ENCODE measurements at places on chromosomes 12 and 14.

DNA sequence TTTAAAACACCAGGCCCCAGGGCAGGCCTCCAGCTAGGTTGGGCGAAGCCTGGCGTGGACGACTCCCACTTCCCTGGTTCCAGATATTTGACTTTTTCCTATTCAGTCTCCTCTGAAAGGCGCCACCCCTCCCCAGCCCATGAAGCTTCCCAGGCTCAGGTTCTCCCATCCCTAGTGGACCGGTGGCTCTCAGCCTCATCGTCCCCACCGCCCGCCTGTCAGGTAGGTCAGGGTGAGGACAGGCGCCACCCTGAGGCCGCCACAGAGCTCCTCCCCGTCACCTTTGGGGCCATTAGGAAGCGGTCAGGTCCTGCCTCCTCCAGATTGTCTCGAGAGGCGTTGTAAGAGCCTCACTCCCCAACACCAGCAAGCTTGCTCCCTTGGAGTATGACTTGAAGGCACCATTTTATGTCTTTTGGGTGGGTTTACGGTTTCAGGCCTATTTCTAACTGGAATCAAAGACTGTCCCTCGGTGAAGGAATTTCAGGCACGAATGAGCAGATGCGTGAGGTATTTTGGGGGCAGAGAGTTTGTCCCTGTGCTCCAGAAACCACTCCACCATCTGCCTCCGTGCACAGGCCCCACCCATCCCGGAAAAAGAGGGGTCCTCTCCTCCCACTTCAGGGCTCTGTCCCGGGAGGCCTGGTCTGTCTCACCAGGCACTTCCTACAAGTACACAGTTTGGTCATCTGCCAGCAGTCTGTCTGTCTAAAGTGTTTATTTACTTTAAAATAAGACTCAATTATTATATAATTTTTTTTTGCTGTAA is 55.6 kb downstream of the TSPAN9 start:
- no peak for DNase-seq

DNA sequence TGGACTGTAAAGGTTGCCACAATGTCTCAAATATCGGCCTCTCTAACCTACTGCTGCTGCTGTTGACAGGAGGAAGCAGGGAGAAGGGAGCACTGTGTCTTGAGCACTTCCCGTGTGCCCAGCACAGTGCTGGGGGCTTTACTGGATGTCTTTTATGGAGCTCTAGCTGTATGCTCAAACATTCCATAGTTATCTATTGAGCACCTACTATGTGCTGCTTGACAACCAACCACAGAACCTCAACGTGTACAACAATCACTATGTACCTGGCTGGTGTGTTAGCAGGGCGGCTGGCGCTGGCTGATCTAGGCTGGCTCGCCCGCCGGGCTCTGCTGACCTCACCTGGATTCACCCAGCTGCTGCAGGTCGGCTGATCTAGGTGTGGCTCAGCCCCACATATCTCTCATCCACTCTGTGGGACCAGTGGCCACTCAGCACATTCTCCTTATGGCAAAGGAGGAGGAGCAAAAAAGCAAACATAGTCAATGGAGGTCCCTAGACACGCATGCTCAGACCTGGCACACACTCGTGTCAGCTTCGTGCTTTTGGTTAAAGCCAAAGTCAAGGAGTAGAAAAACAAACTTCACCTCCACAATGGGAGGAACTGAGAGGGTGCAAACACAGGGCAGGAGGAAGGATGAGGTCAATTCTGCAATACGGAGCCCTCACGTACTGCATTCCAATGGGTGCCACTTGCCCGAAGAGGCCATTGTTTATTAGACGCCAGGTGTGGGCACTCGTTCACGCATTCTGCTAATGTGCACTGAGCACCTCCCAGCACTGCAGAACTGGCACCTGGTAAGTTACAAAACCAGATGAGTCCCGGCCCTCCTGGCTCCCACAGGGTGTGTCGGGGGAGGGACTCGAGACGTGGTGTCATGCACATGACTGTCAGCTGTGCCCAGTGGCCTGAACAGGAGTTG is 147.2 kb downstream of the SCARB1 start:
- DNase-seq: no peak

DNA sequence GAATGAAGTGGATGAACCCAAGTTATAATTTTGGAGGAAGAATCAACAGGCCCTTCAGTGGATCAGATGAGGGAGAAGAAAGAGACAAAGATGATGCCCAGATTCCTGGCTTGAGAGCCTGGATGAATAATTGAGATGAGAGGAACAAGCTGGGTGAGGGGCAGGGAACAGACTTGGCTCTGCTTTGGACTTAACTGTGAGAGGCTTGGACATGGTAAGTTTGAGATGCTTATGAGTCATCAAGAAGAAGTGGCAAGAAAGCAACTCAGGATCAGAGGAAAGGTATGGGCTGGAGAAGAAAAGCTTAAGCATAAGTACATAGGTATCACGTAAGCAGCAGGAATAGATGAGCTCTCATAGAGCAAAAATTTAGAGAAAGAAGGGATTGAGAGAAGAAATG is 55.3 kb downstream of the FIGNL2 start:
- DNase-seq: no peak

- DNase-seq: no peak
Observed at GRCh38 chr14:24381363-24382063, 13.5 kb downstream of the NFATC4 start.

DNA sequence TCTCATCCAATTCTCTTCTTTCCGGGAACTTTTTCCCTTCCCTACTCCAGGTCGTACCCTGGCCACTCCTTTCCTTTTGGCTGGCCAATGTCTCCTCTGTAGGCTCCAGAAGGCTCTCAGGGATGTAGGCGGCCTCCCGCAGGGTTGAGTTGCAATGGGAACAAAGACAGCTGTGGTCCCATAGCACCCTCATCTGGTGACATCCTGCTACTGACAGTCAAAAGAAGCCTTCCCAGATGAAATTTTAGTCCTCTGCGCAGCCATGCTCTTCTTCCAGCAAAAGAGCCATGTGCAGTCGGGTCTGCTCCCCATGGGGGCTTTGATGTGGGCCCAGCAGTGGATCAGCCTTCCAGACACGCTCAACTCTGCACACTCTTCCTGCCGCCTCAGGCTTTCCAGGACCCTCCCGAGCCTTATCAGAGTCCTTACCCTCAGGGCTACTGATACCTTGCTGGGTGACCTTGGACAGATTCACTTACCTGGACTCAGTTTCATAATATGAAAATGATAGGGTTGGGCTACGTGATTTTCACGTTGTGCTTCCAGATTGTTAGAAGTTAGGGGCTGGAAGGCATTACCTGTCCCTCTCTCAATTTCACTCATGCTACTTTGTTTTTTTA is 5.5 kb upstream of the CELA1 start:
- DNase-seq: peak; percentile 51

DNA sequence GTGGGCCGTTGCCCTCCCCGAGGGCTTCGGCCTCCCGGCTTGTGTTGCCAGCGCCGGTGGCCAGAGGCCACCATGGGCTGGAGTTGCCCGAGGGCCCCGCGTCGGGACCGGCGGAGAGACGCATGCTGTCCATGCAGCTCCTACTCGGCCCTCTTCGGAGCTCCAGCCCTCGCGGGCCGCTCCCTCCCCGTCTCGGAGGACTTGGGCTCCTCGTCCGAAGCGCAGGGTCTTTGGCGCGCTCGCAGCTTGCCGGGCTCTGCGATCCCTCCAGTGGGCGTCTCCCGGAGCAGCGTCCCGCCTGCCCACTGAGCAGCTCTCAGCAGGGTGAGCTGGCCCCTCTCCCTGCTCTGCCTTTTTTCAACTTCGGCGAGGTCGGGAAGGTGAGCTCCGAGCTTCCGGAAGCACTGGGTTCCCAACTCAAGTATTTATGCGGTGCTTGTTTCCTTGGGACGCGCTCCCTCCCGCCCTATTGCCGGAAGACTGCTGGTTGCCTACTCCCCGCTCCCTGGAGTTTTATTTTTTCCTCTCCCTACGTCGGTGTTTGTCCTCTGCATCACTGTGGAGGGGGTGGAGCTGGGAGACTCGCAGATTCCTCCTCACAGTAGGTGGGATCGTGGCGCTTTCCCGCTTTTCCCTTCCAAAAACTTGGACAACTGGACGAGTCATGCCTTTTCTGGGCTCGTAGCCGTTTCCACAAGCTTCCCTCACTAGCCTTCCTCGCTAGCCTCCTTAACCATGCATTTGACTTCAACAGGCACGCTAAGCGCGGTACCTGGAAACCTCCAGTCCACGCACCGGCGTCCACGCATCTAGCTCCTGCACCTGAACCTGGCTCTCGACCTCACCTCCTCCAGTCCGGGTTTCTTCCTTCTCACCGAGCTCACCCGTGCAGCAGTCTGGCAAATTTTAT is at the start of gene AVPR1A:
Gene AVPR1A (minus strand): TSS at position 489 of the 910 bp plus-strand sequence. CDS start 365 bp downstream, at position 124.
- no peak for DNase-seq

All from activated CD4-positive, alpha-beta T cell treated with anti-CD3 and anti-CD28 coated beads, Interleukin-2, Interleukin-6, amounts not matched to agents 100 ng/mL and 50 ng/mL, durations not matched to agents 16 hours and 8 hours (primary cell).